ENCODE measurements at places on chromosomes 4 and X.

DNA sequence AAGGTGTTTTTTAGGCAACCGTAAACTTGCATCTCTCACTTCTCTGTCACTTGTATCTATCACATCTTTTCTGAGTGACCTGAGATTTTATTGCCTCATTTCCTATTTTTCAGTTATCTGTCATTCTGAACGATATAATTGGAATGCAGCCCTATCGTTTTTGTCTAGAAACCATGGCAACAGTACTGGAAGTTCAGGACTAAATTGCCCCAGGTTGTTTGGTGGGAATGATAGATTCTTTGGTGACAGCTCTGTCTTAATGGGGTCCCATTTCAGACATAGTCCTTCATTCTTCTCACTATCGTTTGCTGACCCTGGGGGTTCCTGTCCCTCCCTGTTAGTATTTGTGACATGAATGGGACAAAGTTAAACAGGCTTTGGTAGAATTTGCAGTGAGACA, 267.7 kb upstream of the GALNT7 start:
- DNase-seq: no peak

DNA sequence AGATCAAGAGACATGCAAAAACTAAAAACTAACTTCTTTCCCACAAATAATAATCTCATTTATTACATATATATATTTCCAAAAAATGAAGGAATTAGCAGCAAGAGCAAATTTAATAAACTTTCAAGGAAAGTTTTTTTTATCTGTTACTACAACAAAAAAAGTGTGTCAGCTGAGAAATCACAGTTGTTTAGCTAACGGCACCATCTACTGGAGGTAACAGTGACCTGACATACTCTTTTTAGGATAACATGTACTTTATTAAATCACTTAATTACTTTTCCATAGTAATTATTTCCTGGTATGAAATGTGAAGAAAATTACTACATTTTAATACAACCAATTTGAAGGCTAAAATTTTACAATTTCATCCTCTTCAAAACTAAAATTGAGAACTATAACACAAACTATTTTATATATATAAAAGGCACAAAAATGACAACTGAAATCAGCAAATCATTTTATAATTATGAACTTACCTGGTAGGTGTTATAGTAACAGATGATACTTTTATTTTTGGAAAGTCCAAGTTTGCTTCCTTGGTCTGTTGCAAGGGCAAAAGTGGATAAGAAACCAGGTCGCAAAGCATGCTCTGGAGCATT, 9.1 kb downstream of the LAMTOR3 start:
- DNase-seq: no peak

- no peak for DNase-seq
Observed at GRCh38 chr4:105784761-105785160, 76.2 kb downstream of the GSTCD start.

DNA sequence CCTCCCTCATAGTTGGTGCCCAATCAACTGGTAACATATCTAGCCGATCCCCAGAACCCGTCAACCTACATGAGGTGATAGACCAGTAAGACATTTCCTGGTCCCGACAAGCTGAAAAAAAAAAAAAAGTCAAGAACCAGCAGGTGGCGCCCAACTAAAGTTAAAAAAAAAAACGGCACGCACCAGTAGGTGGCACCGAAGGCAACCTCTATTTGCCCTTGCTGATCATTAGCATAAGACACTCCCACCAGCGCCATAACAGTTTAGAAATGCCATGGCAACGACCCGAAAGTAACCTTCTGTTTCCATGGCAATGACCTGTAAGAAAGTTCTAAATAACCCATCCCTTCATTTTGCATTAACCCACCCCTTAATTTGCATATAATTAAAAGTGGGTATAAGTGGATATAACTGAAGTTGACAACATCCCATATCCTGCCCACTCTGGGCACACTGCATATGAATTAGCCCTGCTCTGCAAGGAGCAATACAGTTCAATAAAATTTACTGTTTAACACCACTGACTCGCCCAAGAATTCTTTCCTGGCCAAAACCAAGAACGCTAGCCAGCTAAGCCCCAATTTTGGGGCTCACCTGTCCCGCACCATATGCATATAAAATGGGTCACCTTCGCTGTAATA, 83.9 kb upstream of the SPANXB1 start:
- DNase-seq: no peak

GRCh38 chr4:9594948-9595347, 150.7 kb downstream of the DEFB131A start:
- no peak for DNase-seq

- no peak for DNase-seq
Observed at GRCh38 chr4:176498617-176499256, 179.0 kb downstream of the SPCS3 start.

DNA sequence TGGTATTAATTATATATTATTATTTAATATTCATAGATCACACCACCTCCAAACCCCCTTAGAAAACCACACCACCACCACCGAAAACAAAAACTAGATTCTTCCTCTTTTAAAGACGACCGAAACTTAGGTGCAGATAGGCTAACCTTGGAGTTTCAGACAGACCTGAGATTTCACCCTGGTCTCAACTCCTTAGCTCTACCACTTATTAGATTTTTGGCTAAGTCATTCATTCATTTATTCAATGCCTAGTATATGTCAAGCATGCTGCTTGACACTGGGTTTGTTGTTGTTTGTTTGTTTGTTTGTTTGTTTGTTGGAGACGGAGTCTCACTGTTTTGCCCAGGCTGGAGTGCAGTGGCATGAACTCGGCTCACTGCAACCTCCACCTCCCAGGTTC, 9.5 kb upstream of the BMP2K start:
- no peak for DNase-seq

- no peak for DNase-seq
Observed at GRCh38 chr4:65018313-65018712, 609.1 kb upstream of the TECRL start.

DNA sequence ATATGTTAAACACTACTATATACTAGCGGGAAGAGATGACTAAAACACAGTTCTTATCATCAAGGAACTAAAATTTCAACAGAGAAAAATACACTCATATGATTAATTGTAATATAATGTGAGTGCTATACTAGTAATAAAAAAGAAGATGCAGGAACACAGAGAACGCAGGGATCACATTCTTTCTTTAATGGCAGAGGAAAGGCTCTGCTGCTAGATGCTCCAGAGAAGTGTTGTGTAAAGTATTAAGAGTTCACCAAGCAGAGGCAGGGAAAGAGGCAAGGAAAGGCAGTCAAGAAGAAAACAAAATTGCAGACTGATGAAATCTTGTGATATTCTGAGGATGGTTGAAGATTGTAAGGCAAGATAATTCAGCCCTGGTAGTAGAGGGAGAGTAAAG, 394.7 kb downstream of the PDGFC start:
- no peak for DNase-seq

- DNase-seq: no peak
Observed at GRCh38 chrX:111041018-111041462, 55.0 kb upstream of the PAK3 start.

DNA sequence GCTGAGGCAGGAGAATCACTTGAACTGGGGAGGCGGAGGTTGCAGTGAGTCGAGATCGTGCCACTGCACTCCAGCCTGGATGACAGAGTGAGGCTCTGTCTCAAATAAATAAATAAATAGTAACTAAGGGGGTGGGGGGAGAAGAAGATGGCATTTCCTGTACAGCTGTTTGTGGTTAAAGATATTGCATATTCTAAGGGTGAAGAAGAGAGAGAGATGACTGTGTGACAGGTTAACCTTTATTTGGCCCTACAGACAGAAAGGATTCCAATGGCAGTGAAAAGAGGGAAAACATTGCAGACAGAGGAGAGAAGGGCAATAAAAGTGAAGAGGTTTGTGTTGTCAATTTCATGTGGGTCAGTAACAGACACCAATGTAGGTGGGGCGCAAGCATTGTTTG, 9.4 kb downstream of the TASL start:
- no peak for DNase-seq

- no peak for DNase-seq
Observed at GRCh38 chrX:113919387-113919786, 664.5 kb upstream of the HTR2C start.

- no peak for DNase-seq
Observed at GRCh38 chrX:1487401-1487800, 34.7 kb upstream of the ASMTL start.

DNA sequence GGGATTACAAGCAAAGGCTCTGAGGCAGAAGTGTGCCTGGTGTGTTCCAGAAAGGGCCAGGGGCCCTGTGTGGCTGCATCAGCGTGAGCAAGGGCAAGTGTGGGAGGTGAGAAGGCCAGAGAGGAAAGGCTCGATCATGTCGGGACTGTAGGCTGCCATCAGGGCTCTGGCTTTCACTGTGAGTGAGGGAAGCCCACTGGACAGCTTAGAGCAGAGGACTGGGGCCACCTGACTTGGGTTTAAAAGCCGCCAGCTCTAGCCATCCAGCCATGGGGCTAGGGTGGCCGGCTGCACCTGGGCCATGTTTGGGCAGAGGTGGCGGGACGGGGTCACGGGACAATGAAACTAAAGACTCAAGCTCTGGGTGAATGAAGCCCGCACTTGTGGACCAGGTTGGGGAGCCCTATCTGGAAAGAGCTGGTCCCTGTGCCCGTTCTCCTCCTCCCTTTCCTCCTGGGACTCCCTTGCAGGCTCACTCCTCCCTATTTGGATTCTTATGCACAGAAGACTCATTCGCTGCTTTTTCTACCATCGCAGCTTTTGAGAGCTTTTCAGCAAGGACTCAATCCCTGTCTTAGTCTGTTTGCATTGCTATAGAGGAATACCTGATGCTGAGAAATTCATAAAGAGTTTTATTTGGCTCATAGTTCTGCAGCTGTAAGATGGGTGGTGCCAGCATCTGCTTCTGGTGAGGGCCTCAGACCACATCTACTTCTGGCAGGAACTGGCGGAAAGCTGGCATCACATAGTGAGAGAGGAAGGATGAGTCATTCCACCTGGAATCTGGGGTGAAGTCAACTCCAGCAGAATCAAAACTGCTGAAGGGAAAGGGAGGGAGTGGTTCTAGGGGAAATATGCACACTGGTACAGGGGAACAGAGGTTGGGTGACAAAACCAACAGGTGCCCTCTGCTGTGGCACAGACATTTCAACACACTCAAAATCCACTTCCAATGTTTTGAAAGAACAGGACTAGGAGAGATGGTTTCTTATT, 15.3 kb downstream of the CTAG1B start:
- no peak for DNase-seq

- DNase-seq: no peak
Observed at GRCh38 chr4:19693936-19694570, 557.7 kb upstream of the SLIT2 start.

- DNase-seq: no peak
Observed at GRCh38 chrX:9884031-9884779, 83.0 kb upstream of the CLDN34 start.

Measured in GM12892 (cell line).